Effector memory CD4-positive, alpha-beta T cell (primary cell): ENCODE measurements at places on chromosomes 11 and 22.

GRCh38 chr11:126347751-126348668 lies 7.5 kb upstream of the ST3GAL4 start:
- no peak for DNase-seq

DNA sequence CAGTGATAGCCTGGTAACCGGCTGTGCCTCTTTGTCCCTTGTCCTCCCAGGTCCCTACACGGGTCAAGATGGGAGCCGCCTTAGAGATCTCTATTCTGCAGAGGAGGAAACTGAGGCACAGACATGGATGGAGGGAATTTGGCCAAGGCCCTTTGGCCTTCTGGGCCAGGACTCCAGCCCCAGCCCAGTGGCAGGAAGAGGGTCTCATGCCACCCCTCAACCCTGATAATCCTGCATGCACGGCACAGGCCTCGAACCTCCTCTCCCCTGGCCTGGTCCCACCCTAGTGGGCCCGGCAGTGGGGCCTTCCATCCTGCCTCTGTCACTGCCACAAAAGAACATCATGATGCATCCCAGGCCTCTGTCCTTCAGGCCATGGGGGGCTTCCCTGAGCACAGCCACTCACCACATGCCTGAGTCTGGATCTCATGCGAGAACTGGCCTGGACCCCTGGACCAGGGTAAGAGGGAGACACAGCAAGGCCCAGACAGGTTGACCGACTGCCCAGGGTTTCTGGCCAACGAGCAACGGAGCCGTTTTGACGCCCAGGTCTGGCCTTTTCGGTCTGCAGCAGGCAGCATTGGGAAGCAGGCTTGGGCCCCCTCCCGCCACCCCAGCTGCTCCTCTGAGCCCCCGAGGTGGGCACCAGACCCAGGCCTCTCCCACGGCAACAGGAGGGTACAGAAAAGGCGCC lies 6.5 kb downstream of the LINC01488 start:
- no peak for DNase-seq

- DNase-seq, result no peak
Measured at GRCh38 chr11:114317787-114318137, 21.6 kb downstream of the NNMT start.

- no peak for DNase-seq
Measured at GRCh38 chr11:43866520-43866919, 14.1 kb upstream of the ALKBH3 start.

- no peak for DNase-seq
Measured at GRCh38 chr11:59901306-59901705, 22.7 kb downstream of the OOSP3 start.

- no peak for DNase-seq
Measured at GRCh38 chr11:394858-395655, 1.0 kb downstream of the PKP3 start.

DNA sequence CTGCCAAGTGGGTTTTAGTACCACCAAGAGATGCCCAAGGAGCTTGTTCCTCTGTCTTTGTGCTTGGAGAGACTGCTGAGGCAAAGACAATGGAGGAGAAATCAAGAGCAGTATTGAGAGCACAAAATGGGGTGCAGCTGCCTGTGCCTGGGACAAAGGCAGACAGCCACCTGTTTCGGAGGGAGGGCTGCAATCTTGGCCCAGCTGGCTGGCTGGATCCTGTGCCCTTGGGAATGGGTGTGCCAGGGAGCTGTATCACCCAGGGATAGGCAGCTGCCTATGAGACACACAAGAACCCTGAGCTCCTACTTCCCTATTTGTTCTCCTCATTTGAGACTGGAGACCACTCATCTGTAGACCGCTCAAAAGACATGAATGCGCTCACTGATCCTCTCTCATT lies 23.3 kb upstream of the CHRM4 start:
- no peak for DNase-seq

DNA sequence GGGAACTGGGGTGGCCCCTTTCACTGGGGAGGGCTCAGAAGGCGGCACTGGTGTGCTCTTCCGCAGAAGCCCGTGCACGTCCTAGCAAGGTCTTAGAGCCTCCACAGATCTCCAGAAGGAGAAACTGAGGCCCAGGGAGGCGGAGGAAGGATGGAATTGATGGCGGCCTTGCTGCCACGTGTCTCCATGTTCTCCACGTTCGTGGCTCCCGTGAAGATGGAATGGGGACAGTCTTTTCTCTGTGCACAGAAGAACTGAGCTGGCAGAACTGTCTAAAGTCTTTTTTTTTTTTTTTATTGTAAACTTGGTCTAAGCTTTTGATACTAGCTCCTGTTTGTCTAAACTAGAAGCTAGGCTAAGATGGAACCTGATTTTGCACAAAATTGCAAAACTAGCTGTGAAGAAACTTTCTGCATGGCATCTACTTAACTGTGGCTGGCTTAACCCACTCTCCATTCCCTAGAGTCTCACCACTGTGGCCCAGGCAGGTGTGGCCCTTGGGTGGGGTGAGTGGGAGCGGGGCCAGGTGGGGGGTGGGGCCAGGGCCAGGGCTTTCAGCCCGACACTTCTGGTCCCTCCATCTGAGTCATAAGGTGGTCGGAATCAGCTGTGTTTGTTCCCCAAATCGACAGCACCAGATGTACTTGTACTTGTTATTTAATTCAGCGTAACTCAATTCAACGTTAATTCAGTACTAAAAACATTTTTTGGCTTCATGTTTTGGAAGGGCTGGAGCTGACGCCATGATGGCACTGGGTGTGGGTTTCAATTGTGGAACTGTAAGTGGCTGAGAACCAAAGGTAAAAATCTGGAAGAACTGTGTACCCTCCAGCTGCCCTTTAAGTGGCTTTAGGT lies 120.7 kb downstream of the MPPED1 start:
- no peak for DNase-seq

- DNase-seq, result no peak
Measured at GRCh38 chr11:67056267-67057204, at the start of gene RHOD. RHOD (plus strand) TSS chr11:67056847; CDS start chr11:67056903, 56 bp downstream.

GRCh38 chr11:69575296-69576068 lies 65.5 kb upstream of the CCND1 start:
- no peak for DNase-seq

GRCh38 chr22:40030026-40030757 lies 35.4 kb downstream of the FAM83F start:
- DNase-seq, result no peak

DNA sequence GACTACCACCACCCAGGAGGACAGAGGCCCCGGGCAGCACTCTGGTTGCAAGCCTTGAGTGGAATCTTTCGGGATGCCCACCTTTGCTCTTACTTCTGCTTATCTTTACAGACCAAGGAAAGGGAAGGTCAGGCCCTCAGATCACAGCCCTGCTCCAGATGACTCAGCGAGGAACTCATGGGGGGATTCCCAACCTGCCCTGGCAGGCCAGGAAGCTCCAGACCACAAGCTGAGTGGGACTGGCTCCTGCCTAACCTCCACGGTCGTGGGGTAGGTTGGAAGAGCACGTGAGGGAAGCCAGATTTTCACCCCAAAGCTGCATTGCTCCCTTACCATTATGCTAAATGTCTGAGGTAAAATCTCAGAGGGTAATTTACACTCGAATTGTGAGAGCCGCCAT lies 11.8 kb downstream of the TBC1D10A start:
- DNase-seq, result peak; percentile 60
